ENCODE measurements at places on chromosomes 11 and 22.

DNA sequence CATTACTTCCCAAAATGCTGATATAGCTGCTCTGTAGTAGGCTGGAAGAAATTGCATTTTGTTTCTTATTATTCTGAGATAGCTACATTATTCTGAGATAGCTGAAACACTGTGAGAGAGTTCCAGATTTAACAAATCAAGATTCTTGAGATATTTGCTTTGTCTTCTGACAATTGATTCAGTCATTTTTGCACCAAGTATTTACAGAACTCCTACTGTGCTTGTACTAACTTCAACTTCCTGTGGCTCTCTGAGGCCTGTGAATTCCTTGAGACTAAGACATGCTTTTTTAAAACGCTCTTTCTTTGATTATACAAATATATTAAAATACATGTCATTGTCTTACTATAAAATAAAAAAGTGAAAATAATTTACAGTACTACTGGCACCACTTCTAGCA is 52.7 kb downstream of the USP47 start:
- no peak for DNase-seq

DNA sequence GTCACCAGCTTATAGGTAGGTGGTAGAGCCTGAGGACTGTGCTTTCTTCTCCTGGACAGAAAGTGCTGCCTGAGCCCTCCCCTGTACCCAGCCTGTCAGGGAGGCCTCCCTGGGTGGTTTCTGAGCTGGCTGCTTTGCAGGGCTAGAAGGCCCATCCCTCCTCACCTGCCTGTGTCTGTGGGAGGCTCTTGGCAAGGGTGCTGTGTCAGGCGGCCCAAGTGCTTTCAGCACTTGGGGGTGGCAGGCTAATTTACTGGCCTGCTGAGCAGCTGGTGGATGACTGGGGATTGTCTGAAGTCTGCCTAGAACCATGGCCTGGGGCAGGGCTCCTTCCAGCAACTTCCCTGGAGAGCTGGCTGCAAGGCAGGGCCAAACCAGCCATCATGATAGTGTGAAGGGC is 139.0 kb upstream of the NAV2 start:
- no peak for DNase-seq

DNA sequence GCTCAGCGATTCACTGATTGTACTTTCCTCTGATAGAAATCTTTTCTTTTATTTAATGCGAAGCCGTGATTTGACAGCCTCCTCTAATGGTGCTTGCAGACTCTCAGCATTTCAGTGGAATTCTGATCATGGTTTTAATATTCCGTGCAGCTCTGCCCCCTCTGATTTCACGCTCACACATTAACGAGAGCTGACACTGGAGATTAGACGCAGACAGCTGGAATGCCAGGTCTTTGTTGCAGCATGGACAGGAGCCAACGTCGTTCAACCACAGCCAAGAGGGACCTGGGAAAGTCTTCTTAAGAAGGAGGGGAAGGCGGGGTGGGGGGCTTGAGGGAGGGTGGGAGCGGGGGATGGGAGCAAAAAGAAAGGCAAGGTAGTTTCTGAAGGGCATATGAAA is 186.4 kb downstream of the BLID start:
- DNase-seq = peak; percentile 69

DNA sequence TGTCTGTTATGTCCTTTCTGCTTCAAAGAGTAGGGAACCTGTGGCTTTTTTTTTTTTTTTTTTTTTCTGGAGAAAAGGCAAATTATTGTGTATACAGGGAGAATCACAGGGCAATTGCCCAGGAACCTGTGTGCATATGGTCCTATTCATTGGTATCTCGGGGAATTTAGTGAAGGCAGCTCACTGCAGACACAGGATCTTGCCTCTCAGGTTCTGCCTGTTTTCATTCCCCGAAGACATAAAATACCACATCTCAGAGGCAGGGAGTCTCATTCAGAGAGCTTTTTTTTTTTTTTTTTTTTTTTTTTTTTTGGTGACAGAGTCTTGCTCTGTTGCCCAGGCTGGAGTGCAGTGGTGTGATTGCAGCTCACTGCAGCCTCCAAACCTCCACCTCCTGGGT is 88.3 kb downstream of the OSBP2 start:
- DNase-seq = no peak

DNA sequence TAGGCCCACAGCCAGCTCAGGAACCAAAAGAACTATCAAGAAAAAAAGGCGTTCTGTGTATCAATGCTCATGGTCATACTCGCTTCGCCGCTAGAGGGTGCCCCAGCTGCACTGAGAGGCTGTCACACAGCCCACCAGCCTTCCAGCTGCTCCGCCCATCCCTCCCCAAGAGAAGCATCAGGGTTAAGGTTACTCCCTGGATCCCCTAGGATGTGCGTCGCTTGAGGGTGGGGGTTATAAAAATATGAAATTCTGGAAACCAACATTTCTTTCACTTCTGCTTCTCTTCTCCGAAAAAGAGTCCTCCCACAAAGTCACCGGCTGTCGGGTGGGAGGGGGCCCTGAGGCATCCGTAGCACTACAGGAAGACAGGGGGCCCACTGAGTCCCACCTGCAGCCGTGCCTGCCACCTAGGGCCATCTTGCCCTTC is 1.7 kb downstream of the CBX6 start:
- DNase-seq = peak; percentile 39

- no peak for DNase-seq
Observed at GRCh38 chr11:69140635-69141034, 15.1 kb upstream of the SMIM38 start.

DNA sequence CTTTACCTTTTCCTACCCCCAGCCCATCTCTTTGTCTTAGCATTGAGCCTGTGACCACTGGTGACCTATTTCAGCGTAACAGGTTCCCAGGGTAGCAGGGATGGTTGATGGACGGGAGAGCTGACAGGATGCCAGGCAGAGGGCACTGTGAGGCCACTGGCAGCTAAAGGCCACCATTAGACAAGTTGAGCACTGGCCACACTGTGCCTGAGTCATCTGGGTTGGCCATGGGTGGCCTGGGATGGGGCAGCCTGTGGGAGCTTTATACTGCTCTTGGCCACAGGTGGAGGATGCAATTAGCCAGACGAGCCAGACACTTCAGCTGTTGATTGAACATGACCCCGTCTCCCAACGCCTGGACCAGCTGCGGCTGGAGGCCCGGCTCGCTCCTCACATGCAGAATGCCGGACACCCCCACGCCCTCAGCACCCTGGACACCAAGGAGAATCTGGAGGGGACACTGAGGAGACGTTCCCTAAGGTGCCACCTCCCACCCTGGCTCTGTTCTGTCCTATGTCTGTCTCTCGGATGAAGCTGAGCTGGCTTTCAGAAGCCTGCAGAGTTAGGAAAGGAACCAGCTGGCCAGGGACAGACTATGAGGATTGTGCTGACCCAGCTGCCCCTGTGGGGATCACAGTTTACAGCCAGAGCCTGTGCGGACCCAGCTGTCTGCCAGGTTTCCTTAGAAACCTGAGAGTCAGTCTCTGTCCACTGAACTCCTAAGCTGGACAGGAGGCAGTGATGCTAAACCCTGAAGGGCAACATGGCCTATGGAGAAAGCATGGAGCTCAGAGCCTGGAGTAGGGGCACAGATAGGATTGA is 29.8 kb downstream of the PIK3IP1 start:
- no peak for DNase-seq

DNA sequence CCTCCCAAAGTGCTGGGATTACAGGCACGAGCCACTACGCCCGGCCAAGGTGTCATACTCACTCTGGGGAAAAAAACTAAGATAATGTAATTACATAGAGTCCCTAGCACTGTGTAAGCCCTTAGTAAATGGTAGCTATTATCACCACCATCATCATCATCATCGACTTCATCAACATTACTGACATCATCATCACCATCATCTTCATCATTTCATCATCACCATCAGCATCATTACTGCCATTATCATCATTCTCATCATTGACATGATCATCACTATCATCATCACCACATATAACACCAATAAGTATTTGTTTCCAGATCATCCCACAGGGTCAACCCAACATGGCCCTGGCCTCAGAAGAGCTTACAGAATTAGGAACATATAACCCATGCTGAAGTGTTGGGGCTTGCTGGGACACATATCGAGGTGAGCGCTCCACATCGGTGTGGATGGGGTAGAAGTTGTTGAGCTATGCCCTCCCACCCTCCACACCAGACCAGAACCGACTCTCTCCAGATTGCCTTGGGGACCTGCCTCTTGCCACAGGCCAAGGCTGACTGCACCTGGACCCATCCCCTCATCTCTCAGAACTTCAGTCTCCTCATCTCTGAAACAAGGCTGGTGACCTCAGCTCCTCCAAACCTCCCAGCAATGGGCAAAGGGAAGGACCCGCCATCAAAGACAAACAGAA is 14.7 kb upstream of the CD5 start:
- DNase-seq = no peak
